ENCODE measurements at places on chromosomes 4 and X.
A peak's percentile ranks its signal among the peaks of the same experiment; 100 is the strongest.

- no peak for DNase-seq
Observed at GRCh38 chr4:176149680-176150355, 45.6 kb downstream of the SPATA4 start.

GRCh38 chrX:43808231-43808630 lies 74.0 kb downstream of the MAOB start:
- DNase-seq: no peak

DNA sequence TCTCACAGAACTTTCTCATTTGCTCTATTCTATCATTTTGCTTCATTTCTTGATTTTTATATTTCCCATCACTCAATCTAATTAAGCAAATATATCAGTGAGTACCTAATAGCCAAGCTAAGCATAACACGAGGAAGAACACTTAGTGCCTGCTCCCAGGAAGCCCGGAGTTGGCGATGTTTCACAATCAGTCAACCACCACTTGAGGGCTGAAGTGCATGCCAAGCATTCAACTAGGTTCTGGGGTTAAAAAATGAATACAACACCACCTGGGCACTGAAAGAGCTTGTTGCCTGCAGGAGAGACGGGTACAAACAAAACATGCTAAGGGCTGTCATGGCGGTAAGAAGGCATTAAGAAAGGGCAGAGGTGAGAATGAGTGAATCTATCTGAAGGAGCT lies 47.5 kb downstream of the UCHL1 start:
- DNase-seq: no peak

DNA sequence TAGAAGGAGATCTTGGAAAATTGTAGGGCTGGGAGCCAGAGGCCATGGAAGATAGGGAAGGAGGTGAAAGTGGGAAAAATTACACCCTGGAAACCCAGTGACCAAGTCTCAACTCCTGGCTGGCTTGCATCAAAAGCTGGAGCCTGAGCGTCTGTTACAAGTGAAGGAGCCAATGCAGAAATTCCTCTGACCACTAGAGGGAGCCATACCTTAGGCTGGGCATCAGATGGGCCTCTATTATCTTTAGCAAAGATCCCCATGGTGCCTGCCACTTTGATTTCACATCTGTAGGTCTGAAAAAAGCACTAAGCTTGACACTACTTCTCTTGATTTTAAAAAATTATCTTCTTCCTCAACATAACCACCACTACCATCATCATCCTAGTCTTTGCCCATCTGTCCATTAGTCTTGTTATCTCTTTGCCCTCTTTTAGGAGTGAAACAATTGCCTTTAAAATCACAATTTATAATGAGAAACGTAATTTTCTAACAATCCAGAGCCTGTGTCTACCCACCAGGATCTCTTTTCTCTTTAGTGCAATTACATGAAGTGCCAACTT lies 62.9 kb downstream of the ANAPC4 start:
- peak; percentile 24 for DNase-seq

GRCh38 chr4:120156120-120156718 lies 89.6 kb upstream of the MAD2L1 start:
- no peak for DNase-seq

DNA sequence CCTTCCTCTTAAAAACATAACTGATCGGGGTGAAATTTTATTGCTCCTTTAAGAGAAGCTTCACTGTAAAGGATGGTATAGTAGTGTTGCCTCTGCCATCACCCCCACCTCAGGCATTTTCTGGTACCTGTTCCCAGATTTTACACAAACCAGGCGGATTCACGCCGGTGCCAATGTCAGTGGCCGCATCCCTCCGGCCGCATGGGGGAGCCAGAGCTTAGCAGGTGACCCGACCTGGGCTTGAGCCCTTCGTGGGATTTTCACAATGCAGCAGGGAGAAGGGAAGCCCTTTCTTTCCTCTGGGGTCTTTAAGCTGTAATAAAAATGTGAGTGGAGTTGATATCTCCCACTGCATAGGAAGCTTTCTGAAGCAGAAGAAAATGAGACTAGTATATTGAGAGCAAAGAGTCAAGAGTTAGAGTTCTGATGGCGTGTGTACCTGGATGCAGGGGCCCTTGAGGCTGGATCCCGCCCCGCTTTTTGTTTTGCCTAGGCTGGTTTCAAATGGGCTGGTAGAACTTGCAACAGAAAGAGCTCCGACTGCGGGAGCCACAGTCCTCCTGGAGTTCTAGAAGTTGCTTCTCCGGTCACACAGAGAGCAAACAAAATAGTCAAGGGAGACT lies 59.4 kb downstream of the POLR2B start:
- DNase-seq: no peak

- no peak for DNase-seq
Observed at GRCh38 chr4:162151850-162152249, 11.9 kb downstream of the FSTL5 start.

DNA sequence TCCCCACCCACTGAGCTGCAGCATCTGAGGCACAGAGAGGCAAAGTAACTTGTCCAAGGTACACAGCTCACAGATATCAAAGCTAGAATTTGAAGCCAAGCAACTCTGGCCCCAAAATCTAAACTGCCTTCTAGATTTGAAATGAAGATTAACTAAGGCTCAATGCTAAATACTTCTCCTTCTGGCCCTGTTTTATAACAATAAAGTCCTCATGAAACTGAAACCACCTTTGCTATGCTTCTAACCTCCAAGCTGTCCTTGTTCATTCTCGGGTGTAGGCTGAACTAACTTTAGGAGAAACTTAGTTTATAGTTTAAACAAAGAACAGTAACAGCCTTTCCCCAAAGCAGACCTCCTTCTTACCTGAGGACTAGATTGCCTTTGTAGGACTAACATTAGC lies 93.6 kb downstream of the DCTD start:
- no peak for DNase-seq

DNA sequence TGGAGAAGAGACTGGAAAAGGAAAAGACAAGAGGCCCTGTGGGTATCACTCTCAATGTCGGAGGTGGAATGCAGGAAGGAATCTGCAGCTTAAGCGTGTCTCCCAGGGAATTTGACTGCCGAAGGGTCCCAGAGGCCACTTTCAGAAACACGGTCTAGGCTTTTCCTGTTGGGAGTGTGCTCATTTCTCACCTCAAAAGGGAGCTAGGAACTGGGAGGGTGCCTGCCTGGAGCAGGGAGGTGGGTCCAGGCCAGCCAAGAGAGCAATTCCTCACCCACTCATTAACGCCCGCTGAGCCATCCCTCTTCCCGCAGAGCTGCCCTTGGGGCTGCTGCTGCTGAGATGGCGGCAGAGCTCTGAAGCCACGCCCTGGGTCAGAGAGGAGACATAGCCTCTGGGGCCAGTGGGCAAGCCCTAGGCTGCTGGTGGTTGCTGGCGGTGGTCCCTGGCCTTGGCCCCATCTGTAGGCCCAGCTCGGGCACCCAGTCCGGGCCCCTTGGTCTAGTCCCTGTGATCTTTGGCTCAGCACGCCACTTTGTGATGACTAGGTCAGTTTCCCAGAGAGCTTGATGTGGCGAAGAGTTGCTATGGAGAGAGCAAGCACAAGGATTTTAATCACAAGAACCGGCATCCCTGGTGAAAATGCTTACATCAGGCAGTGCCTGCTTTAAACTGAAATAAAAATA lies 4.1 kb downstream of the ZNF185 start:
- DNase-seq: no peak

GRCh38 chr4:7674706-7675105 lies 240.0 kb upstream of the PSAPL1 start:
- no peak for DNase-seq

- no peak for DNase-seq
Observed at GRCh38 chr4:185651137-185651677, 115.9 kb upstream of the PDLIM3 start.

- no peak for DNase-seq
Observed at GRCh38 chr4:167339781-167340180, 105.5 kb upstream of the SPOCK3 start.

DNA sequence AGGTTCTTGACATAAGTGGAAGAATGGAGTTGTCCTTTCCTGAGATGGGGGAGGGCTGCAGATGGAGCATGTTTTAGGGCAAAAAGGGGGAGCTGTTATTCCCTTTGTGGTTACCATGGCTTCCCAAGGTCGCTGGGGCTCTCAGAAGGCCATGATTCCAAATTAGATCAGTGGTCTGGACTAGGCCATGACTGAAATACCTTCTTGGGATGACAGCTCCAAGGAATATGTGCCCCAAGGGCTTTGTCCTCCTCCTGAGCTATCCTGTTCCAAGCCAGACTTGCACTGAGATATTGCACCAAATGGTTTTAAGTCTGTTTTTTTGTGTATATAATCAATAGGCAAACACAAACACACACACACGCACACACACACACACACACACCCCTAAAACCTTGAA lies 3.0 kb upstream of the RBPJ start:
- DNase-seq: no peak

- DNase-seq: no peak
Observed at GRCh38 chrX:15841853-15842516, 12.6 kb downstream of the AP1S2 start.

GRCh38 chr4:47499700-47500099 lies 14.6 kb downstream of the ATP10D start:
- no peak for DNase-seq
